ENCODE measurements at places on chromosomes 5 and 9.

DNA sequence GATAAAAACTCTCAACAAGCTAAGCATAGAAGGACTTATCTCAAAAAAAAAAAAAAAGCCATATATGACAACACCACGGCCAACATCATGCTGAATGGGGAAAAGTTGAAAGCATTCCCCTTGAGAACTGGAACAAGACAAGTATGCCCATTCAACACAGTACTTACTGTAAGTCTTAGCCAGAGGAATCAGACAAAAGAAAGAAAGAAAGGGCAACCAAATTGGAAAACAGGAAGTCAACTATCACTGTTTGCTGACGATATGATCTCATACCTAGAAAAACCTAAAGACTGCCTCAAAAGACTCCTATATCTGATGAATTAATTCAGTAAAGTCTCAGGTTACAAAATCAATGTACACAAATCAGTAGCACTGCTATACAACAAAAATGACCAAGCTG lies 24.6 kb upstream of the PTGER4 start:
- DNase-seq = no peak

DNA sequence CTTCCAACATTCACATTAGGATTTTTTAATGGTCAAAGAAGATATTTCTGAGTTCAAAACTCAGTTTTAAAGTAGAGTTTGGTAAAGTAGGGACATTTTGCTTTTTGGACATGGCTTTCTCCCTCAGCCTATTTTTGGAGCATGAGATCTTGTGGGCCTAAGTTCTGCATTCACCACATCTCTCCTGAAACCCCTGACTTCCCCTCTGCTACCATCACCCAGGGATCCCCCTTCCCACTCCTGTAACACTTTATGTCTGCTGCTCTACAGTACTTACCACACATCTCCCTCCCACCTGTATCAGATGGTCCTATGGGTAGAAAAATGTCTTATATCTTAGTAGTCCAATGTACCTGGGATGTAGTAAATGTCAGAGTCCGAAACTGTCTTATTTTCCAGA lies 48.2 kb upstream of the JAK2 start:
- DNase-seq = no peak

GRCh38 chr9:136940526-136941230 lies 3.9 kb downstream of the FBXW5 start:
- DNase-seq = no peak

DNA sequence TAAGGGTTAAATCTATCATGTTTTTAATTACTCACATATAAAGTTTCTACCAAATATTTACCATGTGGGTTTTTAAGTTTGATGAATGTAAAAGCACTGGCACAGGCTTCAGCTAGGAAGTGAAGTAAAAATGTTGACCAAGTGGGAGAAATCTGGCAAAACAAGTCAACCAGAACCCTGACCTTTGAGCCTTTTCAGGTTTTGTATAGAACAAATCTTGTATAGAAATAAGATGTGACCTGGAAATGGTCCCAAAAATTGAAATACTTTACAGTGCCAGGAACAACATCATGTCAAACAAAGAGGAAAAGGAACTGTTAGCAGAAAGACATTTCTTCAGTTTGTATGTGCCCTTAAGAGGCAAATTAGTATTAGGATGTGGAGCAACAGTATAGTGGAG lies 137.6 kb downstream of the CCDC192 start:
- no peak for DNase-seq

GRCh38 chr9:20562051-20562450 lies 60.2 kb downstream of the MLLT3 start:
- DNase-seq = peak; percentile 10

DNA sequence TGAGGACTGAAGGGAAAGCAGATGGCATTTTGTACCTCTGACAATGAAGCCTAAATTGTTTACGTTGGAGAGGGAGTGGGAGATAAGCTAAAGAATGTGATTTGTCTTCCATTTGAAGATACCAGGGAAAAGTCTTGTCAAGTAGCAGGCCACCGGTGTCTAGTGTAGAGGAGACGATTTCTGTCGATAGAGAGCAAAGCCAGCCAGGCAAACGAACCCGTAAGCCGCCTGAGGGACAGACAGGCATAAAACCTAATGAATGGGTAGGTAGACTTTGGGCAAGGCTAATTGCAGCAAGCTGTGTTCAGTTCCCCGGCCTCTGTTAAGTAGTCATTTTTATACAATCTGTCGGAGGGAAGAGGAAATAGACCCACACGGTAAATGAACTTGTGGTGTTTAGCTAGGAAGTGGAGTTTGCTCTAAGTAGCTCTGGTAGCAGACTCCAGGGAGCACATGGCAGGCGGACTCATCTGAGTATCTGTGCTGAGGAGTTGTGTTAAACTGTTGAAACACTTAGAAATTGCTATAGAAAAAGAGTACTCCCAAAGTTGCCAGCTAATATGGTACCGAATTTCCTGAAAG lies 28.8 kb downstream of the SMARCA2 start:
- no peak for DNase-seq

GRCh38 chr9:95735701-95736100 lies 139.8 kb upstream of the ERCC6L2 start:
- DNase-seq = no peak

- DNase-seq = no peak
Observed at GRCh38 chr5:38576961-38577684, 20.7 kb upstream of the LIFR start.

DNA sequence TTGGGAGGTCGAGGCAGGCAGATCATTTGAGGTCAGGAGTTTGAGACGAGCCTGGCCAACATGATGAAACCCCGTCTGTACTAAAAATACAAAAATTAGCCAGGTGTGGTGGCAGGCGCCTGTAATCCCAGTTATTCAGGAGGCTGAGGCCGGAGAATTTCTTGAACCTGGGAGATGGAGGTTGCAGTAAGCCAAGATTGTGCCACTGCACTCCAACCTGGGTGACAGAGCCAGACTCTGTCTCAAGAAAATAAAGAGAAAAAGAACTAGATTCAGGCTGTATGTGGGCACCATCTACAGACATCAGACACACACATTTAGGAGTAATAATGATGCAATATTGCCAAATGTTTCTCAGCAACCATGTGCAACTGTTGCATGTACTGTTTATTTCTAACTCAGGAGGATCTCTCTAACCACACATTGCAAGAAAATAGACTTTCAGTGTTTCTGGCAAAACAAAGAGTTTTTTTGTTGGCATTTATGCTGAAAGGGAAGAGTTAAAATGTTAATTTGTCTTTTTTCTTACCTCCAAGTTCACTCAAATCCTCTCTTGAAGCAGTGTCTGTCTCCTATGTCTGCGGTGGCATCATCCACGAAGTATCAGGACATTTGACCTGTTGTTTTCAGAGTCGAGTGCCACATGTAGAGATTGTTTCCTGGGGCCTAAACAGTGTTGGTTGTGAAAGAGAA lies 5.1 kb upstream of the ORM1 start:
- no peak for DNase-seq

DNA sequence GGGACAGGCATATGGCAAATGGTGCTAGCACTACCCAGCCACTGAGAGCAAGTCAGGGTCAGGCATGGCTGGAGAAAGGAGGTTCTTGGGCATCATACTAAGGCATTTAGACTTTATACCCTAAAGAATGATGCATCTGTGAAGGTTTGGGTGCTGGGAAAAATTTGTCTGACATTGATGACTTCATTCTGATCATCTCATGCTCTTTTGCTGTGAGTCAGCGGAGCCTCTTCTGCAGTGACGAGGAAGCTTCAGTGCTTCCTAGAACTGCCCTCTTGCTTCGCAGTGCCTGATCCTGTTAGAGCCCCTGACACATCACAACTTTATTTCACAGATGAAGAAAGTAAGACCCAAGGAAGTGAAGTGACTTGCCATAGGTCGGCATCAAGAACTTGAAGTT lies 266.6 kb upstream of the GAS1 start:
- DNase-seq = no peak

DNA sequence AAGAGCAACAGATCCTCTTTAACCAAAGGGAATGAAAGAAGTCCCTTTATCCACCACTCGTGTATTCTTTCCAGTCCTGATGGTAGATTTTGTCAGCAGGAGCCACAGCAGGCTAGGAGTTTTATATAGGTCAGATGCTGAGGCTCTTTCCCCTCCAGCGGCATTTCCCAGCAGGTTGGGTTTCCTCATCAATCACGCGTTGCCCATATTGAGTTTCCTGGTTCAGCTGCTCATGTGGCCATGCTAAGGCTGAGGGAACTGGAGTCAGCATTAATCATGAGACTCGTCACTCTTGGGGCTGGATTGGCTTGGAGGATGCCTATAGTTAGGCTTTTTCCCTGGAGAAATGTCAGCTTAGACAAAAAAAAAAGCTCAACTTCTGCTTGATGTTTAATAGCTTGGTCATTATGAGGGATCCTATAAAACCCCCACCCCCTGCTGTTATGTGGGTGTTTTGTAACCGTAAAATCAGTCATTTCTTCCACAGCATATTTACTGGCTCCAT lies 193.4 kb upstream of the GAS1 start:
- no peak for DNase-seq

DNA sequence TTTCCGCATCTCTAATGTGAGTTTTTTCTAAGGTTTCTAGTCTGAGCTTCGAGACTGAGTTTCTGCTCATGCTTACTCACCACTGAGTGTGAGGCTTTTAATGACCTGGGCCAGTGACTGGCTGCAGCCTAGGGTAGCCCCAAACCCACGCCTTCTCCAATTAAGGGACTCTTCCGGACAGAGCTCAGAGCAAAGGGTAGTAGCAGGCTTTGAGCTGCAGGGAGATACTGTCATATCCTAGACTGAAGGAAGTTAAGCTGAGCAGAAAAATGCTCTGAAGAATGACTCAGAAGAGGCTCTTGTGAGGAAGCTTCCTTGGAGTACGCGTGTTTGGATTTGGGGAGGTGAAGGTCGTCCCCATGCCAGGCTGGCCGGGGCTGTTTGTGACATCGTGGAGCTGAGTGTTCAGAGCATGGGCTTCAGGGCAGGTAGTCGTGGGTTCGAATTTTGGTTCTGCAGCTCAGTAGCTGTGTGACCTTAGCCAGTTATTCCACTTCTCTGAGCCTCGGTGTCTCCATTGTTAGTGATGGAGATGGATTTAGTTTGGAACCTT lies 3.5 kb downstream of the USP20 start:
- DNase-seq = no peak

DNA sequence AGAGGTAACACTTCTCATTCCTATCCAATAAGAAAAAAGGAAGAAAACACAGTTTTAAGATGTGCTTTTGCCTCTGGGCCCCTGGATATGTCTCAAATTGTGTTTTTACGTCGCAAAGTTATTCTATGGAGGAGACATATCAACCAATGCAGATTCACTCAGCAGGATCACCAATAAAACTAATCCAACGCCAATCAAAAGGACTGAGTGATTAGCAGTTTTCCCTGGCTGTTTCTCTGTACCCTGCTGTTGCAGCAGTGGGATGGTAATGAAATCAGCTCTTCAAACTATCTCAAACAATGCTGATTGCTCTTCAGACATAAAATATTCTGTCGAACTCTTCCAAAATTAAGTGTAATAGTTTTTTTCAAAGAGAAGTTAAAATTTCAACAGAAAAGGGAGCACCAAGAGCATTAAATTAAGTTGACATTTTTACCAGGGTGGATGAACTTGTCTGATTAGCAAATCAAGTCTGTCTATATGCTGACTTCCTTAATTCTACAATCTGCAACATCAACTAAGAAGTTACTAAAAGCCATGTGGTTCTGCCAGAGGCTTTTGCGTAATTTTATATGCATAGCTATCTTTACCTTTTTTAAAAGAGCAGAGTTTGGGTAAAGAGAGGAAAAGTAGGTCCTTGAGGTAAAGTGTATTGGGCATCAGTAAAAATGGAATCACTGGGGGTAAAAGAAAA lies 9.7 kb upstream of the HK3 start:
- no peak for DNase-seq

GRCh38 chr5:179348011-179348530 lies 2.8 kb upstream of the ADAMTS2 start:
- no peak for DNase-seq

- DNase-seq = no peak
Observed at GRCh38 chr5:142601432-142601831, 84.5 kb downstream of the FGF1 start.

DNA sequence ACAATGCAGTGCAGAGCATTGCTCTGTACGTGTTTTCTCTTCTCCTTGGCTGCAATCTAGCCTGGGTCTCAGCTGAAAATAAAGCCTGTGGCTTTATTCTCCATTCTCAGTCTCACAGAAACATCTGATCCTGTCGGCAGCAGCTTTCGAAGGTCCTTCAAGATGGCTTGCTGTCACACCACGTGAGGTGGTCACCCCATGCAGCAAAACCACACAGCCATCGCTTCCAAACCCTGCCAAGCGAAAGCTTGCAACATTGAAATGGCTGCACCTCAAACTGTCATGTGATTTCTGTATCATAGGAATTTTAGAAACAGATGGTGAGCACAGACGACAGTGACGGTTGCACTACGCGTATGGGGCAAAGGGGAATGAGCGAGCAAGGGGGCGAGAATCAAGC lies 98.5 kb upstream of the SMARCA2 start:
- no peak for DNase-seq

GRCh38 chr5:2001300-2001699 lies 118.6 kb upstream of the IRX4 start:
- DNase-seq = no peak

- DNase-seq = no peak
Observed at GRCh38 chr9:120874226-120875194, 2.5 kb downstream of the PHF19 start.

GRCh38 chr9:93962017-93962416 lies 6.9 kb upstream of the BARX1 start:
- no peak for DNase-seq

GRCh38 chr9:124312290-124313265 lies 54.8 kb downstream of the NEK6 start:
- no peak for DNase-seq

DNA sequence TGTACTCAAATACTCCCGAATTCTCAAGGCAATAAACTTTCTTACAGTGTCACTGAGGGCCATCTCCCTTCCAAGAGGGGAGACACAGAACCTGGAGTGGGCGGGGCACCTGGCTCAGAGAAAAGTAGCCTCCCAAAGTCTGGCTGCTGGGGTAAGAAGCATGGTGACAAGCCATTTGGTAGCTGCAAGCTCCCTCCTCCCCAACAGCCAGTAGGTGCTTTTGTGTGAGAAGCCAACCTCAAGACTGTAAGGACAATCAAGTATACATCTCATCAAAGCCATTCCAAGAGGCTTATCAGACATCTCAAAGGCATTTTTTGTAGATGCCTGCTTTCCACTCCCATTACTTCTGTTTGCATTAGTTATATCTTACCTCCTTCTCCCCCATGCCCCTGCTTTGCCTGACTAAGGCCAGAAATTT lies 1.4 kb downstream of the DAB2 start:
- no peak for DNase-seq

DNA sequence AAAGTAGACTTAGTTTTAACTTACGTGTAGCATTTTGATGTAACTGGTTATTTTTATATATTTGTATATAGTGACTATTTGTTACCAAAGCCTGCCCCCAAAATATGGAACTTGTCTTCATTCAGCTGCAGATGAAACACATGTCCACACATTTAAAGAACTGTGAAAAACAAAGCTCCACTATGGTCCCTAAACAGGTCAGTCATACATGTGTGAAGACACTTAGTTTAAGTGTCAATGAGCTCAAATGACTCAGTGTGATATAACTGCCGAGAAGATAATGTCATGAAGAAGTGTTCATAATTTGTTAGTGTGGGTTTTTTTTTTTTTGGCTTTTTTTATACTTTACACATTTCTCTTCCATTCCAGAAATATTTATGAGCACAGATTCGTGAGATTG lies 28.2 kb downstream of the HAVCR1 start:
- DNase-seq = no peak

- DNase-seq = no peak
Observed at GRCh38 chr5:76372323-76373054, 30.6 kb upstream of the IQGAP2 start.
